Activated T-cell treated with anti-CD3 and anti-CD28 coated beads for 24 hours (primary cell): ENCODE measurements at places on chromosomes 7 and 10.
A peak's percentile ranks its signal among the peaks of the same experiment; 100 is the strongest.

DNA sequence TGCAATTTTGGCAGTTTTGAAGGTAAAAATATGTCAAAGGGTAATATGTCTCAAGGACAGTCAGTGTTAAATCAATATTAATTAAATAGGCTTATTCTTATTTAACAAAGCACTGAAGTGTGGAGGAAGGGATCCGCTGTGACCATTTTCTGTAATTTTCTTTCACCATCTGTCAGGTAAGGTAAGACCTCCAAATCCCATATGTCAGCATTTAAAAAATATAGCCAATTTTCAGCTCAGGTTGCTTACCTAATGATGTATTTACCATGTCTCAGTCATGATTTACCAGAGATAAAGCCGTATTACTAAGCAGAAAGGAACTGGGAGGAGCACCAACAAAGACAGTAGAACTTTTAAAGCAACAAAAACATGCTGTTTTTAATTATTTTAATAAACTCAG, 683.9 kb downstream of the CCSER2 start:
- no peak for DNase-seq

DNA sequence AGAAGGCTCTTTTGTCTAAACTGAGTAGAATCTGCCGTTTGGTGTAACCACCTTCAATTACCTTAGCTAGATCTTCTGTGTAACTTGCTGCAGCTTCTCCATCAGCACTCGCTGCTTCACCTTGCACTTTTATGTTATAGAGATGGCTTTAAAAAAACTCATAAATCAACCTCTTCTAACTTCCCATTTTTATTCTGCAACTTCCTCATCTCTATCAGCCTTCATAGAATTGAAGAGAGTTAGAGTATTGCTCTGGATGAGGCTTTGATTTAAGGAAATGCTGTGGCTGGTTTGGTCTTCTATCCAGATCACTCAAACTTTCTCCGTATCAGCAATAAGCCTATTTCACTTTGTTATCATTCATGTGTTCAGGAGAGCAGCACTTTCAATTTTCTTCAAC, 1131.9 kb upstream of the CELF2 start:
- no peak for DNase-seq

DNA sequence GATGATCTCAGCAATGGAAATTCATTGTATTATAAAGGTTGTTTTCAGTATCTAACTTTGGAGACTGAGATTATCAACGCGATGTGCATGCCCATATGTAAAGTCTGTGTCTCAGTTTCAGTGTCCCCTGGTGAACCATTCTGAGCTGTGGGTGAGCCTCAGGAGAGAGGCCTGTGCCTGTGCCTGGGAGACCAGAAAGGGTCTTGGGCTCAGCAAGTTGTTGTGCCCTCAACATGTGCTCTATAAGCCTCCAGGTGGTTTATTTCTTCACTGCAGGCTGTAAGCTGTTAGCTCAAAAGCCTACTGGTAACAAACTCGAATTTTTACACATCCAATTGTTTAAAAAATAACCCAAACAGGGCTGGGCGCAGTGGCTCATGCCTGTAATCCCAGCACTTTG, 151.9 kb downstream of the PKD1L1 start:
- DNase-seq: no peak

DNA sequence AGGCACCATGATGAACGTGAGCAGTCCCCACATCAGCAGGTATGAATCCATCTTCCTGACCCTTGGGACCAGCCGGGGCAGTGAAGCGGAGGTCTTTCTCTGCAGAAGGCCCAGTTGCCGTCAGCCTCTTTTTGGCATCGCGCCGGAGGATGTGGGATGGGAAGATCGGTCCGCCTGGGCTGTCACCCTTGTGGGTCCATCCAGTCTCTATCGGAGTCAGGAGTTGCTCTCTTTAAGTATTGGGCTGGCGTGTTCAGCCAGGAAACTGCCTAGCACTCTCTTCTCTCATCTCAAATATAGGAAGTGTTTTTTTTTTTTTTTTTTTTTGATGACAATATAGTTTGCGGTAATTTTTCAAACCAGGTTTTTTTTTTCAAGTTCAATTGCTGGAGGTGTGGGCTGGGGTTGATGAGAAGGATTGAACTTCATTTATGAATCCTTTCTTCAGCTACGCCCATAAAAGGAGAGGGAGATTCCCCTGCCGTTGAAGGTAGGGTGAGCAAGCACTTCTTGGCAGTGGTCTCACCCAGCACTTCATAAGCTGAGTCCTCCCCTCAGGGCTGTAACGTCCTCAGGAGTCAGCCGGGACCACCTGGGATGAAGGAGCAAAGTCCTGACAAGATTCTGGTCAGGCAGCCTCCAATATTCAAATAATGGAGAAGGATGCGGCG, at the start of gene IL2RA:
Gene IL2RA, minus strand, starts transcription at position 267 of the 671 bp plus-strand sequence. Its CDS starts 216 bp downstream, at position 51.
- DNase-seq: peak; percentile 72

DNA sequence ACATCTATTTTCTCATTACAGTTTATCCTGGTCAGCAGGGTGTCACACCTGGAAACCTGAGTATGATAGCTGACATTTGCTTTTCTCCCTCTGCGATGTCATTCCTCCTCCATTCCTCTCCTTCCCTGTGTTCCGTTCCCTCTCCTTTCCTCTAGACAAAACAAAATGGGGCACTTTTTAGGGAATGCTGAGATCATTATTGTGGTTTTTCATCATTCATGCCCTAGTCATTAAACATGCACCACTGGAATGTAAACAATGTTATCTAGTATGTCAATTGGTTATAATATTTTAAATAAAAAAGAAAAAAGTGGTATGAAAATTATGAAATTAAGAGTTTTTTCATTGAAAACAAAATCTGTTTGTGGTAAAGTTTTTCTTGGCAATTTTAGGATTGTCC, 132.6 kb downstream of the MAPK8 start:
- no peak for DNase-seq

- peak; percentile 27 for DNase-seq
Measured at GRCh38 chr10:27223964-27224363, 16.6 kb downstream of the ACBD5 start.

DNA sequence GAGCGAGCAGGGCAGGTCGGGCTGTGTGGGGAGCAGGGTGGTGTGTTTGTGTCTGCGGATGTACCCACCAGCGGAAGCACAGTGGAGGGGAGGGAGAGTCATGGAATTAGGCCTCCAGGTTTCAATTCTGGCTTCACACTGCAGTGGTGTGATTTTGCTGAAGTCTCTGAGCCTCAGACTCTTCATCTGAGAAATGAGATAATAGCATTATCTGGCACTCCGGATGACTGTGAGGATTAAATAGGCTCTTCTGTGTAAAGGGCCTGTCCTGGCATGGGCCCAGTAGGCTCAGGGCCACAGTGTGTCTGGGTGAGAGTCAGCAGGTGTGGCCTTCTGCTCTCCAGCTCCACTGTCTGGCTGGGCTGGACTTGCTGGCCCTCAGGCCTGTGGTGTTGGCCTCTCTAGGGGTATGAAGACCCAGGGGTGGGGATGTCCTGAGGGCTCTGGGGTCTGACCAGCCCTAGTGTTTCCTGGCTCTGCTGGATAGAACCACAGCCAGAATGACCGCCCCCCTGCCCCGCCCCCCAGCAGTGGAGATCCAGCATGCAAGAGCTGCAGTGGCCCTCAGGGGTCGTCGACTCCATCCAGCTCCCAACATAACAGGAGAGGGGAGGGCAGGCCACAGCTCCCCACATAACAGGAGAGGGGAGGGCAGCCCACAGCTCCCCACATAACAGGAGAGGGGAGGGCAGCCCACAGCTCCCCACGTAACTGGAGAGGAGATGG, 178.6 kb downstream of the RPS24 start:
- DNase-seq: no peak

DNA sequence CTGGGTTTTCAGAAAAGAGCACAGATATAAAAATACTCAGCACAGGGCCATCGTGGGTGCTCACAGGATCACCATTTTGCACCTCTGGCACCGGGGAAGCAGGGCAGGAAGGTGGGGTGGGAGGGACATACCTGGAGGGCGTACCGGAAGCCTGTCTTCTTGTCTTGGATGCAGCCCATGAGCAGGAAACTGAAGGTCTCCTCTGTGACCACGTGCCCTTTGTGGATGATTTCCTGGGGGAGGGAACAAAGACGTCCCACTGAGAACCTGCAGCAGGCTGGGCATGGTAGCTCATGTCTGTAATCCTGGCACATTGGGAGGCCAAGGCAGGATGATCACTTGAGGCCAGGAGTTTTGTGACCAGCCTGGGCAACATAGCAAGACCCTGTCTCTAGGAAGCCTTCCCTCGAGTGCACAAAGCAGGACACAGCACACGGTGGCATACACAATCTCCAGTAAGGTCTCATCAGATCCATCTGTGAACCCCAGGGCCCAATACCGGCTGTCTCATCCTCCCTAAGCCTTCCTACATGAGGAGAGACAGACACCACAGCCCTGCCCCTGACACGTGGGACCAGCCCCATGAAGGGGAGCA, 9.5 kb downstream of the PTCD1 start:
- DNase-seq: no peak

- DNase-seq: no peak
Measured at GRCh38 chr10:12909836-12910185, 91.7 kb downstream of the CCDC3 start.

DNA sequence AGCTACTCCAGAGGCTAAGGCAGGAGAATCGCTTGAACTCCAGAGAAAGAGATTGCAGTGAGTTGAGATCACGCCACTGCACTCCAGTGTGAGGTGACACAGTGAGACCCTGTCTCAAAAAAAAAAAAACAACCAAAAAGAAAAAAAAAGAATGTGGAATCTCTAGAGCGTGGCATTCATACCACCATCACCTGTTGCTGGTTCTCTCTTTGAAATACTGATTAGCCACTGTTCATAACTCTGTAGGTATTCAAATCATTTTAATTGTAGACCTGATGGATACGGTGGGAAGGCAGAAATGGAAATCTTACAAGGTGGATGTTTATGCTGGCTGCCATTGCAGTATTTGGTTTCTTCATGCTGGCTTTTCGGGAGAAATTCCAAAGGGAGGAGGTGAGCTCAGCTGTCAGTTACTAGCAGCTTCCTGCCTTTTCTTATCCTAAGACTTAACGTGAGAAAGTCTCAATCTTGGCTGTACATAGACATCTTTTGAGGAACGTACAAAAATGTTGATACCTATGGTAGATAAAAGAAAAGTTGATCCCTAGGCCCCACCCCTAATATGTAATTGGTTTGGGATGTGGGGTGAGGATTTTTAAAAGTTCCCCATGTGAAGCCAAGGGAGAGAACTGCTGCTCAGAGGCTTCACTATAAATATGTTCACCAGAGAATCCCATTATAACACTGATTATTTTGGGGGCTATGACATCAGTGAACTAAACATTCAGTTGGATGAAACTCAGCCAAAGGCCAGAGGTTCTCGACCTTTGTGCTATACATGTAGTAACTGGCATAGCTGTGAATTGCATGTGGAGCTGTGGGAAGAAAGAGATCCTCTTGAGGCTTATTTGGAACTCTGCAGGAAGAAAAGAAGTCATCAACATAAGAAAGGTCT, 26.9 kb upstream of the MKLN1 start:
- DNase-seq: no peak

GRCh38 chr10:37206132-37206531, 80.7 kb downstream of the ANKRD30A start:
- DNase-seq: no peak

DNA sequence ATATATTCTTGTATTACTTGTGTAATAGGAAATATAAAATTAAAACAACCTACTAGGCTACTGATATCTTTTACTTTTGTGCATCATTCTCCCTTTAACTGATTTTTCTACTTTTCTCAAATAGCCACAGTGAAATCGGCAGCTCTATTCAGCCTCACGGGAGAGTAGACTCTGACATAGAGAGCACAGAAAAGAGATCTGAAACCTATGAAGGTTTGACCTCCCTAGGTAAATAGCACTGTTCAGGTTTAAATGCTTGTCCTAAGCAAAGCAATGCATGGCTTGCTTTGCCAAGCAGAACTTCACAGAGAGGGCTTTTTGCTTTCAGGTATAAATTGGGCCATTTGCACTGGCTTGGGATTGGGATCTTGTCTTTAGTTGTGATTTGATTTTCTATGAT, 53.1 kb downstream of the ACADSB start:
- no peak for DNase-seq

DNA sequence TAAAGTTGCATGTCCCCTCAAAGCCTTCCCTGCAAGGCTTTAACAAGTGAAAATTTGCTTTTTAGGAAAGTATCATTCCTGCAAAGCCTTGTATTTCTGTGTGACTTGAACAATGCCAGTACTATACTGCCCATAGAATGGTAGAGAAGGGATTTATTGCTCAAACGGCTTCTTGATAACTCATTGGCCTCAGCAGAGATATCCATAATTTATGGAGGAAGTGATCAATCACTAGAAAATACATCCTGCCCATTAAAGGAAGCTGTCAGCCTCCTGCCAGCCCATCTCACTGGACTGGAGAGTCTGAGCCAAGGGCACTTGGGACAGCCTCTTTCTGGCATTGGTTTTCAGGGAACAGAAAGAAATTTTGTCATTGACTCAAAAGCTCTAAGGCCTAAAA, 152.6 kb downstream of the XPNPEP1 start:
- DNase-seq: no peak

- no peak for DNase-seq
Measured at GRCh38 chr10:24408365-24408764, 199.4 kb downstream of the KIAA1217 start.

- DNase-seq: no peak
Measured at GRCh38 chr10:104681485-104681884, 40.4 kb downstream of the SORCS3 start.

DNA sequence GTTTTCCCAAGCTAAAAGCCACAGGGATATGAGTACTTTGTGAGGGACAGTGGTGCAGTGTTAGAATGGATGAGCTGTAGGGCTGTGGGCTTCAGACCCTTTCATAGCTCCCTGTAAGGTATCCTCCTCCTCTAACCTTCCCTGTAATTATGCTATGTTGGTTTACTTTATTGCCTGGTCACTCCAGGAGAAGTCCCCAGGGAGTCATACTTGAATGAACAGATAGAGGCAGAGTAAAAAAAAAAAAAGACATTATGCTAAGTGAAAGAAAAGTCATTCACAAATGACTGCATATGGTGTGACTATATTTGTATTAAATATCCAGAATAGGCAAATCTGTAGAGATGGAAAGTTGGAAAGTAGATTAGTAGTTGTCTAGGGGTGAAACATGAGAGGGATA, 434.4 kb downstream of the AUTS2 start:
- DNase-seq: no peak

DNA sequence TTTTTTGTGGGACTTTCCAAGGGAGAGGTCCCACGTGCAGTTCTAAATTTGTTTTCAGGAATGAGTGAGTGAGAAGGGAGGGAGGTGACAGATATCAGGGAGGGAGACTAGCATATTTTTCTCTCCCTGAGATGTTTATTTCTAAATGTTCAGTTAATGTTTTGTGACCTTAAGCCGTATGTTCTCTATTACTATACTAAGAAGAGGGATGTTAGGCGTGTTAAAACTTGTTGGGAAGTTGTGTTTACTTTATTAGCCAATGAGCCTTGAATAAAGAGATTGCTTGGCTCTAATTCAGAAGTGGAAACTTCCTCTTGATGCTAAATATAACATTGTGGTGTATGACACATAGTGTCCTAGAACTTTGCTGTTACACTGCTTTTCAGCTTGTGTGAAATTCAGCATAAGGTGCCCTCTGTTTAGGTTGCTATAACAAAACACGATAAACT, 37.3 kb downstream of the DNAH11 start:
- DNase-seq: no peak

- no peak for DNase-seq
Measured at GRCh38 chr10:122999347-122999746, 9.2 kb downstream of the IKZF5 start.
